ENCODE measurements at places on chromosomes 5 and 9.

- no peak for DNase-seq
Measured at GRCh38 chr9:106864373-106865143, 1.6 kb downstream of the ZNF462 start.

- peak; percentile 59 for DNase-seq
Measured at GRCh38 chr5:134550271-134551214, 25.1 kb downstream of the JADE2 start.

DNA sequence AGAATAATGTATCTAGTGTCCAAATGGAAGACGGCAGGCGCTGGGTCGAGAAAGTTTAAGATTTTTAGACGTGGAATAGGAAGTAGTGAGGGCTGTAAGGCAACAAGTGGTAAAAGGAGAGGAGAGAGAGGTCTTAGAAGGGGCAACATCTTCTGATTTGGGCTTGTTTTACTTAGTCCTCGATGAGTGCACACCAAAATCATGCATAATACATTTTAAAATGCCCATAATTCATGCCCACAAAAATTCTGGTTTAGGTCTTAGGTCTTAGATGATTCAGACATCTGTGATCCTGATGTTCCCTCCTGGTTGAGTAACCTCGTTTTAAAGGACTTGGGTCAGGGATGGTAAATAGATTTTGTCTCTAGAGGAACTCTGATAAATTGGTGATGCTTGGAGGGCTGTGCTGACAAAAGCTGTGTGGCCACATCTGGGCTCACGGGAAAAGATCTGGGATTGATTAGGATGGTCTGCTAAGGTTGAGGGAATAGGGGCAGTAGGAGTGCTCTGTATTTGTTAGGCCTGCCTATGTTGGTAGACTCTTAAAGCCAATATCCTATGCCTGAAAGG is 476.3 kb downstream of the CCDC171 start:
- no peak for DNase-seq

DNA sequence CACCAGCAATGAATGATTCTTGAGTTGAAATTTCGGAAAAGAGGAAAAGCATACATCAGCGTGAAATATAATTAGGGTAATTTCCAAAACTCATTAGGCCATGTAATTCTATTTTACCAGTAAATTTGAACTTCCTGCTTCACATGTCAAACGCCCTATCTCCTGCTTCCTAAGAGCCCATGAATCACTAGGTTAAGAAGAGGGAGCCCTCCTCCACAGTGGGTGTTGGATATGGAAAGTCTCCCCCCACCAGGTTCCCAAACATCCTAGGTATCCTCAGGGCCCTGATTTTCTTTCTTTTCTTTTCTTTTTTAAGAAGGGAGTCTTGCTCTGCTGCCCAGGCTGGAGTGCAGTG is 115.2 kb downstream of the SUSD1 start:
- DNase-seq, result no peak

DNA sequence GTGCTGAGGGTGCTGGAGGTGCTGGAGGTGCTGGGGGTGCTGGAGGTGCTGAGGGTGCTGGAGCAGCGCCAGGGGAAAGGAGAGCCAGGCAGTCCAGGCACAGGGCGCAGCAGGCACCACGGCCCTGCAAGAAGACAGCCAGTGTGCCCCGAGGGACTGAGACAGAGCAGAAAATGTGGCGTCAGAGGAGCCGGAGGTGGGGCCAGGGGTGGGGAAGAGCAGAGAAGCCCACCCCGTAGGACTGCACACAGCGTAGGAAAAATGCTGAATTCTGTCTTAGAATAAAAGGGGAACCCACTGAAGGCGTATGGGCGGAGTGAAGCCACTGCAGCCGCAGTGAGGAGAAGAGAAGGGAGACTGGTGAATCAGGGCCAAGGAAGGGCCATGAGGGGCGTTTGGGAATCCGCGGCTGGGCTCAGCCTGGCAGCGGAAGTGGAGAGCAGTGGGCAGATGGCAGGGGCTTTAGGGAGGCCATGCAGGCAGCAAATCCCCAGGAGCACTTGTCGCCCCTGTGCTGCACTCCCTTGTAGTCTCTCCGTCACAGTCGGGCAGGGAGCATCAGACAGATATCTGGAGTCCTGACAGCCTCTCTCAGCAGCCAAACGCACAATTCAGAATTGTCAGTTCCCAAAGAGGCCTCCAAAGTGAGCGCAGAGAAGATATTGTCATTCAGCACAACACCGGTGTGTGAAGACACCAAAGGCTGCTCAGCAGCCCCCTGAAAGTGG is 35.9 kb upstream of the LECT2 start:
- no peak for DNase-seq

DNA sequence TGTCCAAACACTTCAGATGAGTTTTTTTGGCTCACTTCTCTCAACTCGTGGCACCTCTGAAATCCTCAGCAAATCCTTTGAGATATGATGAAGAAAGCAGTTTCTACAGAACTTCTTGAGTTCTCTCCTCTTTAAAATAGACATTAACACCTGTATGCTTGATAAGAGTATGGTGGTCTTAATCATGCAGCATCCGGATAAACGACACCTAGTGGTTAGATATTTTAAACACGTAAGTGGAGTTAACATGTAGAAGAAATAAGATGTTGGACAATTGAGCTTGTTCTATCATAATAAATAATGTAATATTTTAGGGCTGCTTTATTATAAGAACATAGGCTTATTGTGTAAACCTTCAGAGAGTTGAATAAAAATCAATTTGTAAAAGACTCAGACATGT is 324.8 kb downstream of the CYLC2 start:
- DNase-seq, result no peak

DNA sequence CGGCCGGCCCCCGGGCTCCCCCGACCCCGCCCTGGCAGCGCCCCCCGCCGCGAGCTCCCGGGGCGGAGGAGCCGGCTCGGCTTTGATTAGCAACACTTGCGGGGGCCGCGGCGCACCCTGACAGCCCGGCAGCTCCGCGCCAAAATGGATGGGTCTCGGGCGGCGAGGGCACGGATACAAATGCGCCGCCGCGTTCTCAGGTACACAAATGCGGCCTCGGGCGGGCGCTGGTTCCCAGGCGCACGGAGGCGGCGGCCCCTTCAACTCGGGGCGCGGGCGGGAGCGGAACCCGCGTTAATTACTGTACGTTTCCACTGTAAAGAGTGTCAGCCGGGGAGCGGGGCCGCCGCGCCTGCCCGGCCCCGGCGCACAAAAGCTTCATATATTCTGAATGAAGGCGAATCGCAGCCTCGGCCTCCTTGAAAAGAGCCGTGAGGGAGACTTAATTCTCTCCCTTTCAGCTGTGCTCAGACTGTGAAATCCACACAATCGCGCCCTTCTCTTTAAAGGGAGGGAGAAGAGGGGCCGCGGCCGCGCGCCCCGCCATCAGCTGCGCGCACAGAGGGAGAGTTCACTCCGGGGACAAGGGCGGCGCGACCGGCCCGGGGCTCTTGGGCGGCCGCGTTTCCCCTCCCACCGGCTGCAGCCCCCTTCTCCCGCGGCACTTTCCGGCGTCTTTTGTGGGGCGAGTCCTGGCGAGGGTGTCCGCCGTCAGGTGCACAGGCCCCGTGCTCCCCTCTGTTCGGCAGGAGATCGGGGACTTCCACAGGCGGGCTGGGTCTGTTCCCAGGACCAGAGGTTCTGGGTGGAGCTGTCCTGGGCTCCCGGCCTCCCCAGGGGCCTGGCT is 27.0 kb downstream of the MSX2 start:
- peak; percentile 21 for DNase-seq

DNA sequence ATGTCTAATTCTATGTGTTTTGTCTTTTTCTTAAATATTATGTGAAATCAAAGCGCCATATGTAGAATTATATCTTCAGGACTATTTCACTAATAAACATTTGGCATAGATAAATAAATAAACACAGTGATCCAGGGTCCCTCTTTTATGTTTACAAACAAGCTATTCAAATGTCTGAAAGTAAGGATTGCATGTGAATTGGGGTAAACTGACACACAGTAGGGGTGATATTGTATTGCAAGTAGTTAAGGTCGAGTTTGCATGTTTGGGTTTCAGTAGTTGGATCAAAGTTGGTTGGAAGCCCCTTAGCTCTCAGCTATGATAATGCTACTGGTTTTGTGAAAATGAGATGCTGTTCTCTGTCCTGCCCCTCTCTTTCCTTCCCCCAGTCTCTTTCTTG is 11.4 kb downstream of the ISL1 start:
- no peak for DNase-seq

Data from putamen (tissue), 1 donor.